ENCODE measurements at places on chromosomes 5 and 9.

- no peak for DNase-seq
These were observed 109.5 kb downstream of the FOXD1 start for GRCh38 chr5:73339051-73339575.

GRCh38 chr9:113471143-113471542, 7.6 kb downstream of the RGS3 start:
- no peak for DNase-seq

DNA sequence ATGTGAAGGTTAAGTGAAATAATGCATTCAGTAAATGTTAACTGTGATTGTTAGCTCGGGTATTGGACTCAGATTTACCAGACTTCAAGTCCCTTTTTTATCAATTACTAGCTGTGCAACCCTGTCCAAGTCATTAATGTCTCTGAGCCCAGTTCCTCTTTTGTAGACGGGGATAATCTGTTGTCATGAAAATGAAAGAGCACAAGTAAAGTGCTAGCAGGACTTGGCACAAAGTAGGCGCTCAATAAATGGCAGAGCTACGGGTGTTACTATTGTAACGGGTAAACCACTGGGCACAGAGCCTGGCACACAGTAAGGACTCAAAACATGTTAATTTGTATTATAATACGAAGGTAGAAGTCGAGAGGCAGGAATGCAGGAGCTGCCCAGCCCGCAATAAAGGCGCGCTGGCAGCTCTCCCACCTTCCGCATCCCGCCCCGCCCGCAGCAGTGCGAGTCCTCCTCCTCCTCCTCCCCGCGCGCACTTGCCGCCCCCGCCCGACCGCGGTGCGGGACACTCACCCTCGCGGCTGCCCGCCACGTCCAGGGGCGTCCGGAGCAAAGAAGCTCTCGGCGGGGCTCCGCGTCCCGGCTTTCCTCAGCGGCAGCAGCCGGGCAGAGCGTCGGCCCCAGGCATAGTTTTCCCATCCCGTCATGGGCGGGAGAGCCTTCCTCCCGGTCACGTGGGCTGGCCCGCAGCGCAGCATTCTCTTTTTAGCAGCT, at the start of gene C1QTNF2:
Gene C1QTNF2, minus strand, starts transcription at position 637 of the 723 bp plus-strand sequence. CDS start 15,615 bp downstream, outside the sequence.
- no peak for DNase-seq

GRCh38 chr9:105330201-105330600, 85.8 kb downstream of the SLC44A1 start:
- DNase-seq: no peak

GRCh38 chr5:38845526-38846378, at the start of gene OSMR:
OSMR (plus strand) TSS chr5:38846012; CDS start chr5:38869045, 23,033 bp downstream.
- peak; percentile 2 for DNase-seq

GRCh38 chr5:109601736-109602135, 88.0 kb upstream of the MAN2A1 start:
- DNase-seq: no peak

GRCh38 chr9:114366334-114367128, 21.3 kb downstream of the AKNA start:
- no peak for DNase-seq

DNA sequence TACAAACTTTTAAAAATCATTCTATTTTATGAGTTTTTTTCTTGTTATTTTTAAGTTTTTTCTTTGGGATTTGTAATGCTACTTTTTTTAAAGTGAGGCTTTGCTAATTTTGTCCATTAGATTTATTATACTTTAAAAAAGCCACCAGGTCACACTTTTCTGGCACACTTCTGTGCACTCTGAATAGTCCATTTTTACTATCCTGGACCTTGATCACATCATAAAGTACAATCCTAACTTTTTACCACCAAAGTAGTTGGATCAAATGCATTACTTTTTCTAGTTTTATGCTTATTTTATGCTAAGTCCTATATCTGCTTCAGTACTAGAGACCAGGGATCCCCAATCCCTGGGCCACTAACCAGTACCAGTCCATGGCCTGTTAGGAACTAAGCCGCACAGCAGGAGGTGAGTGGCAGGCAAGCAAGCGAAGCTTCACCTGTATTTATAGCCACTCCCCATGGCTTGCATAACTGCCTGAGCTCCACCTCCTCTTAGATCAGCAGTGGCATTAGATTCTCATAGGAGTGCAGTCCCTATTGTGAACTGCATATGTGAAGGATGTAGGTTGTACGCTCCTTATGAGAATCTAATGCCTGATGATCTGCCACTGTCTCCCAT, 16.0 kb downstream of the FRRS1L start:
- DNase-seq: no peak

DNA sequence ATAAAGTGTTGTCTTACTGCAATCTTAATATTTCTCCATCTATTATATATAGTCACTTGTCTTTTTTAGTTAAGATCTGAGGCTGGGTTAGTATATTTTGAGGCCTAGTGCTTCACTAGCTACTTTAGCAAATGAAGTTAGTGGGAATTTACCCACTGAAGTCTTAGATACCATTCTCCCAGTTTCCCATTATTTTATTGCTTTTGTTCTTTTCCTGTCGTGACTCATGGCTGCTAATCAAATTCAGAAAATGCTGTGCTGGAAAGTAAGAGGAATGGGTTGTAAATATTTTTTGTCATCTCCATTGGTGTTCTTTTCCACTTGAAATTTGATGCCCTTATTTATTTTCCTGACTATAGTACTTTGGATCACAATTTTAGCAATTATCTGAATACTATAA, 14.2 kb downstream of the TCERG1 start:
- no peak for DNase-seq

- no peak for DNase-seq
These were observed 50.5 kb downstream of the SH3TC2 start for GRCh38 chr5:149012350-149012749.

GRCh38 chr9:105760053-105760452, 65.7 kb downstream of the TMEM38B start:
- DNase-seq: no peak

GRCh38 chr5:77635917-77636640, 2.4 kb downstream of the OTP start:
- DNase-seq: no peak

GRCh38 chr9:5949103-5949699, 58.5 kb downstream of the MLANA start:
- no peak for DNase-seq

- DNase-seq: no peak
These were observed 868 bp upstream of the C1QTNF2 start for GRCh38 chr5:160371294-160371693.

DNA sequence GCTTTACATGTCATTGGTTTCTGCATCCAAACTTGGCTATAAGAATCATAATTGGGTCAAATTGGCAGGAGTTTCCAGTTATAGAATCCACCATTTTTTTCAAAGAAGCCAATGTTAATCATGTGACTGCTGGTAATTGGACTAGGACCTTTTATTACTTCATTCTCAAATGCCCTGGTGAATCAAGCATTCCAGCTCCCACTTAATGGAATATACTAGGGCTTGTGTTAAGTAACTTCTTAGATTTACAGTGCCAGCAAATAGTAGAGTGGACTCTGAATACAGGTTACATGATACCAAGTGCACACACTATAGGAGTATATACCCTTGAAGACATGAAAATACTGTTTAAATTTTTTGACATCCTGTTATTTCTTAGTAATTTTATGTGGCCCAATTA, 96.7 kb downstream of the NUDT12 start:
- no peak for DNase-seq

- DNase-seq: no peak
These were observed 9.5 kb upstream of the NFIL3 start for GRCh38 chr9:91433180-91433579.

GRCh38 chr9:34574571-34574970, 15.0 kb downstream of the CNTFR start:
- DNase-seq: no peak

DNA sequence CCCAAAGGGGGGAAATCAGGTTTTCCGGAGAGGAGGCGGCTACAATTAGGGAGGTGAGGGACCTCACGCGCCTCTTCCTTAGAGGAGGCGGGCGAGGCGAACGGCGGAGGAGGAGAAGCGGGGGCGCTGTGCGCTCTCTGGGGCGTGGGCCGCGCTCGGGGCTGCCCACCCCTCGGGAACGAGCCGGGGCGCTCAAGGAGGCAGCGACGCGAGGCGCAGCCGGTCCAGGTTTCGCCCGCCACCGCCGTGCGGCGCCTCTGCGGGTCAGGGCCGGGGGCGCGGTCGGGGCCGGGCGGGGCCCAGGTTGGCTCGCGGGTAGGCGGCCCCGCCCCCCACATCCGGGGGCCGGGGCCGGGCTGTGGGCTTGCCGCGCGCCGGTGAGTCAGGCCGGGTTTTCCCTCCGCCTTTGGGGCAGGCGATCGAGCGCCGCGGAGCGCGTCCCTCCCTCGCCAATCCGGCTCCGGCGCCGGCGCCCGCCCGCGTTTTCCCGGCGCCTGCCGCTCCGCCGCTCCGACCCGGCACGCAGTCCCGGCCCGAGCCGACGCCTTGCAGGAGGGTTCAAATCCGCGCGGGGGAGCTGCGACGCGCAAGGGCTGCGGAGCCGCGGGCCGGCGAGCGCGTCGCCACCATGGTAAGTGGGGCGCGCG, at the start of gene N4BP3:
Gene N4BP3, plus strand, starts transcription at position 392 of the 647 bp plus-strand sequence. CDS start 6,052 bp downstream, outside the sequence.
- peak; percentile 37 for DNase-seq

- DNase-seq: no peak
These were observed 8.8 kb downstream of the HTR4 start for GRCh38 chr5:148645527-148645926.

- no peak for DNase-seq
These were observed 104.3 kb upstream of the FSTL4 start for GRCh38 chr5:133716532-133717183.

DNA sequence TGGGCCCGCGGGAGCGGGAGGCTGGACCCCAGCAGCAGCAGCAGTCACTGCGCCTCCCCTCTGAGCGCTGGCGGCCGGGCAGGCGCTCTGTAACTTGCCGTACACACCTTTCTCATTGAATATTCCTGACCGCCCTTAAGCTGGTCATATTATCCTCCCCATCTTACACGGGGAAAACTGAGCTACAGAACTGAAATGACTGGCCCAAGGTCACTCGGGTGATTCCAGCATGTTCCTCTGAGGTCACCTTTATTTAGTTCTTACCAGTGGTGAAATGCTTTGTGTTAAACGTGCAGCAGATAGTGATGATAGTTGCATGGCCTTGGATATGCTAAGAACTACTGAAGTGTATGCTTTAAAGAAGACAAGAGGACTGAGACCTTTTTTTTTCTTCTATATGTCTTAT, 607 bp downstream of the UQCRQ start:
- DNase-seq: no peak

DNA sequence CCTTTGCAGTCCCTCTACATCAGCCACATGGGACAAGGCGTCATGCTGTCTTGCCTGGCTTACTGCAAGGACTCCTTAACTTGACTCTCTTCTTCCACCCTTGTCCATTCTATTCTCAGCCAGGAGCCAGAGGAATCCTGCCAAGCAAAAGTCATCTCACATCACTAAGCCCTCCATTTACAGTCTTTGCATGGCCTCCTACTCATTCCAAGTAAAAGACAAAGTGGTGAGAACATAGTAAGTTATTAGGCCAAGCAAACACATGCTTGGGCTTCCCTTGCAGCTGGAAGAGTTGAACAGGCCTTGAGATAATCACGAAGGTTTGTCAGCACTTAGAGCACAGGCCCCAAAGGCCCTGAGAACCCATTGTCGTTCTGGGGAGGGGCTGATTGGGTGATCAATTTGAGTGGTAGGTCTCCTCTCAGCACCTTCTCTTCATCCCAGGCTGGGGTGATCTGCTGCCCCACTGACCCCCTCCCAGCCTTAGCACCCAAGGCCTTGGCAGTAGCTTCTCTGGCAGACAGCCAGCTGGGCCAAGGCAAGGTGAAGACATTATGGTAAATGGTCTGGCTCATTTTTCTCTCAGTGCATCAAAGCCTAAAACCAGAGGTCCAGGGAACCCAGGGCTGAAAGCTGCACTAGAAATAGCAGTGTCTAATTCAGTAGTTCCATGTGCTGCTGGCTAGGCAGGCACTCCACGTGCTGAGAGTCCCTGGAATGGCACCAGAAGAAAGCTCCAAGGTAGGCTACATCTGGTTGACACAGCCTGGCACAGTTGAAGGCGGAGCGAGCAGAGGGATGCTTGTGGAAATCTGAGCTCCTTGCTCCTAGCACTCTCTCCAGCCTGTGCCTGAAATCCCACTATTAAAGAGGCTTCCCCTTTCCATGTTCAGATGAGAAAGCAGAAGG, 121.4 kb downstream of the ASTN2 start:
- DNase-seq: no peak

DNA sequence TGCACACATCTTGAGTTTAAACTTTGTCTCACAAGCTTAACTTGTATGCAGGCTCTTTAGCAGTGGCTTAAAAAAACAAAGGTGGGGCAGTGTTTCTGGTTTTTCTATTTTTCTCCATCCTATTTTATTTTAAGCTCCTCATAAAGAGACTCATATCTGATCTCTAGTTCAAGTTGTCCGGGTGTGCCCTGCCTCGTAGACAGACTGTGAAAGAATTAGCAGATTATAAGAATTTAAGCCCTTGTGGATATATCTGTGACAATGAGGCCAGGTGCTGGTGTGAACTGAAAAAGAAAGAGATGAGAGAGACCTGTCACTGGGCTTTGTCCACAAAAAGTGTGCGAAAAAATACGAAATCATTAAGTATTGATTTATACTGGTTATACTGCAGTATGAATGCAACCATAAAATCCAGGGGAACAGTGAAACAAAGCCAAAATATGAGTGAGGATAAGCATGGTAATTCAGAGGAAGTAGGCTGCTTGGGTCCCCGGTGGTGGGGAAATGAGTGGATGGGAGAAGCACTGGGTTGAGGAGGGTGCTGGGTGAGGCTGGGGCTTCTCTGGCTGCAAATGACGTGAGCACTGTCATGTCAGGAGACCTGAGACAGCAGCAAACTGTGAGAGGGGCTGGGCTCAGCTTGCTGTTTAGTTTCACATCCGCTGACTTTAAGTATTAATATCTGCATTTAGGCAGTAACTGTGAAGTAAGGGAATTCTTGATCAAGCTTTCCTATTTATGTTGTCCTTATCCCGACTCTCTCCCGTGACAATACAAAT, 179.7 kb upstream of the ANKRD55 start:
- DNase-seq: no peak

- DNase-seq: peak; percentile 89
These were observed at the start of gene TTLL11 for GRCh38 chr9:122092611-122093506. TTLL11 (minus strand) TSS chr9:122093308; CDS start chr9:122093148, 160 bp downstream.

DNA sequence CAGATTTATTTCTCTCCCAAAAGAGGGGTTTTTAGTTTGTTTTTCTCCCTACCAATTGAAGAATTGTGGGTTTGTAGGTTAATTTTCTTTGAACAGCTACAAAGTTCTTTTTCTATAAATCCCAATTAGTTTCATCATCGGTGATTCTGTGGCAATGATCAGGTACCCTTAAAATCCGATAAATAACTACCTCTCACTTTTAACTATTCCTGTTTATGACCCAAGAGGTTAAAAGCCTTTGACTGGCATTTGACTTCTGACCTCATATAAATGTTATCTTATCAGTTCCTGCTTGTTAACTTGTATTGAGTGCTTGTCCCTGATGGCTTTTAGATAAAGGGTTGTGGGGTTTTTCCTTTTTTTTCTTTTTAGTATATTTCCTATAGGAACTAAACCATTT, 124.4 kb upstream of the TMEM161B start:
- no peak for DNase-seq

DNA sequence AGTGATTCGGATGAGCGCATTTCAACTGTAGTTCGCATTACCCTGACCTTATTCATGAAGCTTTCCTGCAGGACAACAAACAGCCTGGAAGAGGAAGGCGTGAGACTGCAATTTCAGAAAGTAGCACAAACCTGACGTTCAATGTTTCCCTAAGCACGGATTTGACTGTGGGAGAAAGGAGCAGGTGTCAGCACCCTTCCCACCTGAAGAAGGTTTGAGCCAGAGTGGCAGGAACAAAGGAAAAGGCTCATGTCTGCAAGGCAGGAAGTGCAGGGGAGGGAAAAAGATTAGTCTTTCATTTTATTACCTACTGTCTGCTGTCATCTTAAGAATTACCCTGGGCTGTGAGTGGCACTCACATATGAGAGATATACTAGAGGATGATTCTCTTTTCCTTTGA, 114.0 kb downstream of the MED10 start:
- DNase-seq: no peak
